ENCODE measurements at places on chromosomes 7 and 10.

- DNase-seq: no peak
These were observed 170.1 kb upstream of the SEMA3A start for GRCh38 chr7:84364708-84365107.

DNA sequence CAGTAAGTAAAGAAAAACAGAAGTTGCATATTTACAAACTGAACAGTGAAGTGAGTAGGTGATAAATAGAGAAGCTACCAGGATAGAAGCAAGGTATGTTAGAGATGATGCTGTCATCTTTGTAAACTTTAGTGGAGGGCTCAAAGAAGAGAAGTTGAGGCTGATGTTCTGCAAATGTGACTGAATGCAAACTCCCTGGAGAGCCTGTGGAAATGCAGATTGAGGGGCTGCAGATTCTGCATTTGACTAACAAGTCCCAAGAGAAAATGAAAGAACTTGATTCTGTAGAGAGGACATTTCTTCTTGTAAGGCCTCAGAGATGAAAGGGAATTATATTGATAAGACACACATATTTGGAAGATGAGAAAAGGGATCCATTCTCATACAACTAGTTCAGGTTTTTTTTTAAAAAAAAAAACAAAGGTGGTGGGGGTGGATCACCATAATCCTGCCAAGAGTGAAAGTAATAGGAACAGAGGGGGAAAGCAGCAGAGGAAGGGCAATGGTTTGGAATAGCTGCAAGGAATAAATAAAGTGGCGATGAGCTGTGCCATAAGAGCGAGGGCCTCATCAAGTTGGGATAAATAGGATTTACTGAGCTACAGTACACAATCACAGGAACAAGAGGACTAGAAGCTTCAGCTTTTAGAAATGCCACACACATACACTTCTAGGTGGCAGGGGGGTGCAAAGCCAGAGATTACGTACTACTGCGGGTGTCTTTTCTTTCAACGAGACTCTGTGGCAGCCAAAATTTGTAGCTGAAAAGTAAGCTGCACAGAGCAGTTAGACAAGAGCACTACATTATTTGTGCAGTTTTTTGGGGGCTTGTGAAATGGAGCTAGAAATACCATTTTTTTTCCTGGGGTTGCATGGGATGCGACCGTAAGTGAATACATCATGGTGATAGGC, 778.5 kb downstream of the NRG3 start:
- no peak for DNase-seq

DNA sequence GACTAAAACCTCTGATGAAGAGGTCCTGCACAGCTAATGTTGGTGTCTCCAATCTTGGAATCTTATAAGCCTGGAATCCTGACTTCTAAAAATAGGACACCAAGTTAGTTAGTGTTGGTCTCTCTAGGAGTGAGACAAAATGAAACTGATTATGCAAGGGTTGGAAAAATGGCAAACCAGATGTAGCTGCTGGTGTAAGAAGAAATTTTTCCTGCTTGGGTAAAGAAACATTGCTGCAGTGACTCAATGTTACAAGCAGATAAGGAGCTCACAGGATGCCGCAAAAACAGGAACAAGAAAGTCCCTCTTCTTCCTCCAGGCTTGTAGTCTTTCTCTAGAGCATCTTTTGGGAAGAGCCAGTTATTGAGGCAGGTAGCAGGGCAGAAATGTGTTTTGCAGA, 449.0 kb downstream of the ETV1 start:
- DNase-seq: no peak

DNA sequence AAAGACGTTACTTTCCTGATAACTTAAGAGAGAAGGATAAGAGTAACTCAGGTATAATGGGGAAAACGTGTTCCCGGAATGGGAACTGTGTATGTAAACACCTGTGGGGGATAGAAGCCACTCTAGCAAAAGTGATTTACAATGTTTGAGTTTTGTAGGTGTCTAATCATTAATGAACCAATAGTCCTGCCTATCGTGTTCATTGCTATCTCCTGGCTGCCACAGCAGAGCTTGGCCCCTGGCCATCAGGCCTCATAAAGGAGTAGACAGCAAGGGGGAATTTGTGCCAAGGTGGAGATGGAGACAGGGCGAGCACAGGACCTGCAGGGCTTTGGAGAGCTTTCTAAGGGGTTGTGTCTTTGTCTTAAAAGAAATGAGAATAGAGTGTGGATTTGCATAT, 102.1 kb downstream of the GAD2 start:
- DNase-seq: no peak

- DNase-seq: no peak
These were observed 50.1 kb upstream of the ELN start for GRCh38 chr7:73977619-73978618.

GRCh38 chr7:129923709-129924108, 29.1 kb downstream of the UBE2H start:
- DNase-seq: no peak

DNA sequence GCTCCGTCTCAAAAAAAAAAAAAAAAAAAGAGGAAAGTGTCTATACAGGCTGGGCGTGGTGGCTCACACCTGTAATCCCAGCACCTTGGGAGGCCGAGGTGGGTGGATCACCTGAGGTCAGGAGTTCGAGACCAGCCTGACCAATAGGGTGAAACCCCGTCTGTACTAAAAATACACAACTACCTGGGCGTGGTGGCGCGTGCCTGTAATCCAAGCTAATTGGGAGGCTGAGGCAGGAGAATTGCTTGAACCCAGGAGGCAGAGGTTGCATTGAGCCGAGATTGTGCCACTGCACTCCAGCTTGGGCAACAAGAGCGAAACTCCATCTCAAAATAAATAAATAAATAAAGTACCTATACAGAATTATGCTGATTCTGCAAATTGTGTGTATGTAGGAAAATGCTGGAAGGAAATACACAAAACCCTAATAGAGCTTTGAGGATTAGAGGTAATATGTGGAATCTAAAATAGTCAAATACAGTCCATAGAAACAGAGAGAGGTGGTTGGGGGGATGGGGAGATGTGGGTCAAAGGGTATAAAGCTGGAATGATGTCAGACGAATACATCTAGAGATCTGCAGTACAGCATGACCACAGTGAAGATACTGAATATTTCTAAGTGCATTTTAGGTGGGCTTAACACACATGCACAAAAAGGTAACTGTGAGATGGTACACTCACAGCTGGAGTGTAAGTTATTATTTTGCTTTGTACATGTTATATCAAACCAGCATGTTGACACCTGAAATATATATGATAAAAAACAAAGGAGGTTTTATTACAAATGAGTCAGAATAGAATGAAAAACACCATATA, 174.5 kb upstream of the KLF14 start:
- DNase-seq: no peak

DNA sequence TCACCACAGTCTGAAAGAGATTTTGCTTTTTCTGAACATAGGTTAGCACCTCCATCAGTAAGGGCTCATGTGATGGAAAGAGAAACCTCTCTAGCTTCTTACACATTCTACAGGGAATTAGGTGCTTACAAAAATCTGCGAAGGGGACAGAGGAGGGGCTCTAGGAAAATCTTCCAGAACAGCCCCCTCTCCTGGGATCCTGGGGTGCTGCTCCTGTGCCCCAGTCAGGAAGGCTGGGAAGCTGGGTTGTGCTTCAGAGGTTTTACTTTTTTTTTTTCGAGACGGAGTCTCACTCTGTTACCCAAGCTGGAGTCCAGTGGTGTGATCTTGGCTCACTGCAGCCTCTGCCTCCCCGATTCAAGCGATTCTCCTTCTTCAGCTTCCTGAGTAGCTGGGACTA, 7.5 kb upstream of the FAM171A1 start:
- no peak for DNase-seq

DNA sequence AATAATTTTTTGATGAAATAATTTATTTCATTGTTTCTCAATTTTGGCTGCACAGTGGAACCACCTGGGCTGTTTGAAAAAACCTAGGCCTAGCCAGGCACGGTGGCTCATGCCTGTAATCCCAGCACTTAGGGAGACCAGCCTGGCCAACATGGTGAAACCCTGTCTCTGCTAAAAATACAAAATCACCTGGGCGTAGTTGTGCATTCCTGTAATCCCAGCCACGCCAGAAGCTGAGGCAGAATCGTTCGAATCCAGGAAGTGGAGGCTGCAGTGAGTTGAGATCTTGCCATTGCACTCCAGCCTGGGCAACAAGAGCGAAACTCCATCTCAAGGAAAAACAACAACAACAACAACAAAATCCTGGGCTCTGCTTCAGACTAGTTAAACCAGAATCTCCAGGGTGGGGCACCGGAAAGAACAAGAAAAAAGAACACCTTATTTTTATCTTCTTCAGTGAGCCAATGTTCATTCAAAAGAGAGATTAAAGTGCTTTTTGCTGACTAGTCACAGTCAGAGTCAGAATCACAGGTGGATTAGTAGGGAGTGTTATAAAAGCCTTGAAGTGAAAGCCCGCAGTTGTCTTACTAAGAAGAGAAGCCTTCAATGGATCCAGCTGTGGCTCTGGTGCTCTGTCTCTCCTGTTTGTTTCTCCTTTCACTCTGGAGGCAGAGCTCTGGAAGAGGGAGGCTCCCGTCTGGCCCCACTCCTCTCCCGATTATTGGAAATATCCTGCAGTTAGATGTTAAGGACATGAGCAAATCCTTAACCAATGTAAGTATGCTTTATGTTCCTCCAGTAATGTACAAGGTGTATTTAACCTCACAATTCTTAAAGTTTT, at the start of gene CYP2C18:
Gene CYP2C18 (plus strand): TSS at position 516 of the 841 bp plus-strand sequence. CDS start 91 bp downstream, at position 607.
- DNase-seq: no peak

GRCh38 chr7:475951-476441, 43.6 kb downstream of the PDGFA start:
- no peak for DNase-seq

DNA sequence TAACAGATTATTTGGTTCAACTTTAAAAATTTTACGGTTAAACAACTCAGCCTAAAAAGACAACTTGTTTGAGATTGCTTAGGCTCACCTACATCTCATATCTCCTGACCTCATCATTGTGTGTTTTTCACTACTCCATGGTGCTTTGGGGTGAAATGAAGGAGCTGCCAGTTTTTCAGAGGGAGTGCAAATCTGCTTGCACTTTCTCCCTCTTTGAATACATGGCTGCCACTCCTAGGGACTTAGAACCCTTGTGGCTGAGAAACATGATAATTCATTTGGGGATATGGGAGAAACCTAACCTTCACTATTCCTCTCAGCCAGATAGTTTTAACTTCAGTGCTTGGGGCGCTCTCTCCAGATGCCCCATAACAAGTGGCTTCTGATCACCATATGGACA, 2.7 kb downstream of the CCSER2 start:
- DNase-seq: no peak
